Stimulated activated CD8-positive, alpha-beta memory T cell treated with anti-CD3 and anti-CD28 coated beads, Interleukin-2, amount 100 ng/mL, for 1 hour (primary cell): ENCODE measurements at places on chromosomes 4 and X.

DNA sequence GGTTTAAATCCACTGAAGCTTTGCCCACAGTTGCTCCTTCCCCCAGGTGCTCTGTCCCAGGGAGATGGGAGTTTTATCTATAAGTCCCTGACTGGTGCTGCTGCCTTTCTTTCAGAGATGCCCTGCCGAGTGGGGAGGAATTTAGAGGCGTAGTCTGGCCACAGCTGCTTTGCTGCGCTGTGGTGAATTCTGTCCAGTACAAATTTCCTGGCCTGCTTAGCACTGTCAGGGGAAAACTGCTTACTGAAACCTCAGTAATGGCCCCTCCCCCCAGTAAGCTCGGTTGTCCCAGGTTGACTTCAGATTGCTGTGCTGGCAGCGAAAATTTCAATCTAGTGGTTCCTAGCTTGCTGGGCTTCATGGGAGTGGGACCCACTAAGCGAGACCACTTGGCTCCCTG is 40.1 kb downstream of the UGT2B17 start:
- DNase-seq = no peak

DNA sequence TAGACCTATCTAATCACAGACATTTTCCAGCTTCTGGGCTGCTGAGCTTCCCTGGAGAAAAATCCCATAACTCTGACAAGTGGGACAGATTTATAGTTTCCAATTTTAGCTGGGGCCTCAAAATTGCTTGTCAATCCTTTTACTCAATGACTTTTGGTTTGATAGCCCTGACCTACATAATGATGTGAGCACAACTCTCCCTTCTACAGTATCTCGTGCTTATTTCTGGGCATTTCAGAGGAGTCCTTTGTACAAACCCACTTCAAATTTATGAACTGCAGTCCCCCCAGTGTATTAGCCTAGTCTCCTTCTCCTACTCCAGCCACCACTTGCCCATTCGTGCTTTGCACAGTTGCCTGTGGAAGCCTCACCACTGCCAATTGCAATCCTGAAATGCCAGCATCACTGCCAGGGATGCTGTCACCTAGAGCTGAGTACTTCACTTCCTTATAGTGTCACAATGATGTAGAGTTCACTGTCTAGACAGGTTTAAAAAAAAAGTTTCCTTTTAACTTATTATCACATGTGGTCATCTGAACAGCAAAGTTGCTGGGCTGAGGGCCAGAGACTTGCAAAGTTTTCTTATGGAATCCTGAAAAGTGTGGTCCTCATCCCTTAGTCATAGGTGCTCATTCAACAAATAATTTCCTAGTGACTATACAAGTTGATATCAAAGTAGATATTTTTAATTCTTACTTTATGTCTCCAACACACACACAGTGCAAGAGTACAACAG is 21.2 kb downstream of the TRAM1L1 start:
- DNase-seq = no peak

- DNase-seq = no peak
Observed at GRCh38 chrX:11398785-11399184, 105.6 kb downstream of the AMELX start.

- no peak for DNase-seq
Observed at GRCh38 chr4:22573198-22573597, 57.3 kb upstream of the ADGRA3 start.

DNA sequence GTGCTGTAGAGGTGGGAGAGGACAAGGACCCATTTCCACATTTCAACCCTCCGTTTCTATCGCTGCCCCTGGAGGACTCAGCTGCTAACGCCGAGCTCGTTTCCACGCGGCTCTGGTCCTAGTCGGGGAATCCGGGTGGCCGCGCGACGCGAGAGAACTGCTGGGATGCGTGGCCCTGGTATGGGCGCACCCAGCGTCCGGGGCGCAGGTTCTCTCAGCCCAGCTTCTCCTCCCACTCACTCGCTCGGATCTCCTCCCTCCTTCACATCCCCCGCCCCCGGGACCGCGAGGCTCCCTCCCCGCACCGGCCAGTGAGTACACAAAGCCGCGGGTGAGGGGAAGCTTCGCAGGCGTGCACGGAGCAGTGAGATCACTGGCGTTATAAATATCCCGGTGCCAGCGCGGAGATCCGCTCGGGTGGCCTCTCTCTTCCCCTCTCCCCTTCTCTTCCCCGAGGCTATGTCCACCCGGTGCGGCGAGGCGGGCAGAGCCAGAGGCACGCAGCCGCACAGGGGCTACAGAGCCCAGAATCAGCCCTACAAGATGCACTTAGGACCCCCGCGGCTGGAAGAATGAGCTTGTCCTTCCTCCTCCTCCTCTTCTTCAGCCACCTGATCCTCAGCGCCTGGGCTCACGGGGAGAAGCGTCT is at the start of gene FGF5:
TSS of gene FGF5 (plus strand) at position 412 of the 649 bp plus-strand sequence. CDS start at position 573, 161 bp downstream.
- no peak for DNase-seq

GRCh38 chrX:1336948-1337779 is 579 bp downstream of the IL3RA start:
- no peak for DNase-seq
